ENCODE measurements at places on chromosomes 4 and X.
A peak's percentile ranks its signal among the peaks of the same experiment; 100 is the strongest.

- no peak for DNase-seq
These were observed 109.2 kb downstream of the MAPK10 start for GRCh38 chr4:86250619-86251018.

- no peak for DNase-seq
These were observed 25.1 kb downstream of the OCRL start for GRCh38 chrX:129565046-129565650.

DNA sequence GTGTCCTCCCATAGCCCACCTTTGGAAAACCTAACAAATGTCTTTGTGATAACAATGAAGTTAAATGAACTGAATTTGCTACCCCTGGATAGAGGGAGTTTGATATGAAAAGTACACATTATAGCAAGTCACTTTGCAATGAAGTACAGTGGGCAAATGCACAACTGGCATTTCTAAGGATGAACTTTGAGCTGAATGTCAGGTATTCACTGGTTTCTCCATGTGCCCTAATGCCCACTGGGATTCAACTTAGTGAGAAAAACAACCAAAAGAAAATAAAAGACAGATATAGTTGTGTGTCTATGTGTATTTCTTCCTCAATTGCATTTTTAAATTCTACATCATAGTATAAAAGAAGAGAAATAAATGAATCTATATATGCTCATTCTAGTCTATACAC, 51.0 kb downstream of the PAPSS1 start:
- no peak for DNase-seq

DNA sequence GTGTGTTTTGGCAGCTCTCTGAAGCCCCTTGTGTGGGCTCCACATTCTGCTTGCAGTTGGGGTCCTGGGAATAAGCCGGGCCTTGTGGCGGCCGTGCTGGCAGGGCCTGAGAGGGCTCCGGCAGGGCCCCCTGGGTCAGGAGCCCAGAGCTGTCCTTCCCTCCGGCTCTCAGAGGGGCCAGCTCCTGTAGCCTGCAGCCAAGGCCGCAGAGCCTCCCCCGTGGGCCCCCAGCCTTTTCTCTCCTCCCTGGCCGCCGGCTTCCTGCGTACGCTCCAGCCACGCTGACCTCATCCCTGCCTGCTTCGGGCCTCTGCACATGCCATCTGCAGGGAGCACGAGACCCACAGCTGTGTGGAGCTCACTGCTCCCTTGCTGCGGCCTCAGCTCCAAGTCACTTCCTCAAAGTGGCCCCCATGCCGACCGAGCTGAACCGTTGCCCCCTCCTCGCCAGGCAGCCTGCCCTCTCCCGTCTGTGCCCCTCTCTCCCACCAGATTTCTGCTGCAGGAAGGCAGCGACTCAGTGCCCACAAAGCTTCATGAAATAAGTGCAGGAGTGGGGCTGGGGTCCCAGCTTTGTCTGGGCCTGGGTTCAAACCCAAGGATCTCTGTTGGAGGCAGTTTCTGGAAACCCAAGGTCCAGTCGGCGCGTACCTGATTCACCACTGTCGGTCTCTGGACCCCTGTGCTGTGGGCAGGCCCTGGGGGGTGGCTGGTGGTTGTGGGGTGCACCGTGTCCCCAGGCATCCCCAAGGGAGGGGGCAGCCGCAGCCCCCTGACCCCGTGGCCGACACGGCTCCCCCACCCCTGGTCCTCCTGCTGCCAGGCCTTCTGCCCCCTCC, 57.1 kb upstream of the NKX1-1 start:
- peak; percentile 4 for DNase-seq

GRCh38 chr4:15963576-15963975, 601 bp upstream of the FGFBP2 start:
- DNase-seq: no peak

GRCh38 chr4:76105652-76106051, 31.1 kb downstream of the ART3 start:
- no peak for DNase-seq

DNA sequence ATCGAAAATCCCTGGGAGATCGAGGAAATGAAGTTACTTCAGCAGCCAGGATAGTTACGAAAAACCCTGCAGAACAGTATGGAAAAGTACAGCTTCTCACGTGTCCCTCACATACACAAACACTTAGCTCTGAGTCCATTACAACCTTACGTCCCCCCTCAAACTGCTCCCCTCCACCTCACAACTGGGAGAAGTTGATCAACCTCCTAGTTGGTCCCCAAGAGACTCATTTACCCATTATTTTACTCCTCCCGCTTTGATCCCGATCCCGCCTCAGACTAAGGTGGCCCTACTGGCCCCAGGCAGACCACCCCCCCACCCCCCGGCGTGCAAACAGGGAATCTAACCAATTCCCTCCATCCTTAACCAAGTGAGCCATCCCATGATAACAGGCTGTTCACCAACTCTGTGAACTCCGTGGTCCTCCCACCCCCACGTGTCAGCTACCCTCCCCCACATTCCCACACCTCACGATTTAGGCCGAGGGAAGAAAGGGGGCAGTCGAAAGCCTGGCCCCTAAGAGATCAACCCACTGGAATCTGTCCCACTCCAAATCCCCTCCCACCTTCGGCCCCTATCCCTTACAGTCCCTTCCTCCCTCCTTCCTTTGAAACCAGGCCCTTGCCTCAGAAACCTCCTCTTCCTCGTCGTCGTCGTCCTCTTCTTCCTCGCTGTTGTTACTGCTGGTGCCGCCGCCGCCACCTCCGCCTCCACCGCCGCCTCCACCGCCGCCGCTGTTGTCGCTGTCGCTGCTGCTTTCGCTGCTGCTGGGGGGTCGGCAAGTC, 755 bp downstream of the ANKRD17 start:
- DNase-seq: peak; percentile 35

DNA sequence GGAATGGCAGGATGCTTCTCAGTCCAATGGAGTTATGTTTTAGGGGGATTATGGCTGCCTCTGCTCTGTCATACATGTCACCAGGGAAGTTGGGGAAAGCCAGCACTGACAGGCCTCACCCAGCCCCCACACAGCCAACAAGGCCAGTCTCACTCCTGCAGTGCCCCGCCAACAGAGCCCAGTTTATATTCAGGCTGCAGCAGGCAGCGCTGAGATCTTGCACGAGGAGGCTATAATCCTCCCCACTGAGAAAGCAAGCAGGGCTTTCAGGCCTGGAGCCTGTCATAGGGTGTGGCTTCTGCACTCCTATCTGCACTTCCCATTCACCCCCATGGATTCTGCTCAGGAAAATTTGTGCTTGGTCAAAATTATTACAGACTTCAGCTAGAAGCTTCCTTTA, 25.1 kb downstream of the ADAD1 start:
- DNase-seq: no peak

- DNase-seq: no peak
These were observed 10.0 kb upstream of the CWH43 start for GRCh38 chr4:48976041-48976440.

GRCh38 chr4:111562826-111563225, 582.4 kb upstream of the FAM241A start:
- DNase-seq: no peak

GRCh38 chrX:134981910-134982309, 8.9 kb upstream of the SMIM10 start:
- no peak for DNase-seq
